Kidney capillary endothelial cell (primary cell): ENCODE measurements at places on chromosomes 5 and 9.

DNA sequence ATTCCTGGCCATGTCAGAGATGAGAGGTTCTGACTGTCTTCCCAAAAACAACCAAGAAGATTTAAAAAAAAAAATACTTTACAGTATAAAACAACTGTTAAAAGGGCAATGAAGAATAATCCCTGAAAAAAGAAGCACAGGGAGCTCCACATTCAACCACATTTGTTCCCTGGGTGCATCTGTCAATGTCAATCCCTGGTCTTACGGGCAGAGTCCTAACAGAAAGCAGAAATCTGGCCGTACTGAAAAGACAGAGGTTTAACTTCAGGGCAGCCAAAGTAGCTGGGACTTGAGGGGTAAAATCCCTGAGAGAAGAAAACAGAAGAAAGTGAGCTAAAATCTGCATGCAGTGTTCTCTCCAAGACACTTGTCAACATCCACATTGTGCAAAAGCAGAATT, 76.6 kb downstream of the RICTOR start:
- DNase-seq: no peak

DNA sequence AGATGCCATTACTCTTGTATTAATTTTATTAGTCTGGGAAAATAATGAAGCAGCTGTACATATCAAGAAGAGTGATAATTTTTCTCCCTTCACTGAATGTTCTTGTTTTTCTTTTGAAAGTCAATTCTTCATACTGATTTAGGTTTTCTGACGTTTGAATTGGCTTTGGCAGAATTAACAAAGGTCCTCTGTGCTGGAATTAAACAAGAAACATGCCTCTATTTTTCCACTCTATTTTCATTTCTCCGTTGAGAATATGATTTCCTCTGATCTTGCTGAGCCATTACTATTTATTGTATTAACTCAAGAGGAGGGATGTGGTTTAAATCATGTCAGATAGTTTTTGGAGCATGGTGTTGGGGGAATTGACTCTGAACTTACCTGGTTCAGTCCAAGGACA, 42.3 kb downstream of the ANKDD1B start:
- no peak for DNase-seq

DNA sequence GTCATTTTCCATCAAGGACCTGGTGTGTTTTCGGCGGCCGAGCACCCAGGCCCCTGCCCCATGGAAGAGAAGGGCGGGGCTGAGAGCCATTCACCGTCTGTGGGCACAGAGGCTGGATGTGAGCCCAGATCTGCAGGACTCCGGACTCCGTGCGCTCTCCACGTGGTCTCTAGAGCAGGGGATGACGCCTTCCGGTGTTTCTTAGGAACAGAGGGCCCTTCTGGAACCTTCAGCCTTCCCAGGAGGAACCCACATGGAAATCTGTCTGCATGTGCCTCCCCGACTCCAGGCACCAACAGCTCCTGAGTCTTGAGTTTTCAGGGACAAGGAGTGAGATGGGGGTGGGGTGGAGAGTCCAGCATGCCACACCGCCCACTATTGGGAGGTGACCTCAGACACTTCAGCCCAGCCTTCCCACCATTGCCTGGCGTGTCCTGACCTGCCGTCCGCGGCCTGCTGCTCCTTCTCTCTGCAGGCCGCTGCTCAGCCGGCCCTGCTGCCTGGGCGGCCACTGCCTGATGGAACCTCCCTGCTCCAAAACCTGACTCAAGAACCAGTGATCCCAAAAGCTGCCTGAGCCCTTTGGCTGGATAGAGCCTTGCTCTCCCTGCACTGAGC, 2.4 kb upstream of the RXRA start:
- no peak for DNase-seq

- peak; percentile 62 for DNase-seq
These were observed 102.8 kb upstream of the DAP start for GRCh38 chr5:10863763-10864383.

DNA sequence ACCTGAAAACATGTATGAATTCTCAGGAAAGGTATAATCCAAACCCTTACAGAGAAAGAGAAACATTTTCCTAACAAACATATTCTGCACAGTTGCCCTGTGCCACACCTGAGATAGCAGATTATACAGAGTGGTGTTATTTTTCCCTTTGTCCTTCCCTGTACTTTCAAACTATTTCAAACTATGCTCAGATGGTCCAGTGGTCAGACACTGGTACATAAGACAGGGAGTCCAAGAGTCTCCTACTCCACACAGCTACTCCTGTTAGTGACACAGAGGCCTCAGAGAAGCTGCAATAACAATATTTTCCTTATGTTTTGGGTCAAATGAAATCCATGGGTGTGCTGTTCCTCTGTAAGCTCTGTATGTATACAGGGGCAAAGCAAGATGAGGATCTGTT, 30.0 kb upstream of the SLC22A5 start:
- no peak for DNase-seq

GRCh38 chr9:120921661-120922181, 4.9 kb downstream of the TRAF1 start:
- no peak for DNase-seq

DNA sequence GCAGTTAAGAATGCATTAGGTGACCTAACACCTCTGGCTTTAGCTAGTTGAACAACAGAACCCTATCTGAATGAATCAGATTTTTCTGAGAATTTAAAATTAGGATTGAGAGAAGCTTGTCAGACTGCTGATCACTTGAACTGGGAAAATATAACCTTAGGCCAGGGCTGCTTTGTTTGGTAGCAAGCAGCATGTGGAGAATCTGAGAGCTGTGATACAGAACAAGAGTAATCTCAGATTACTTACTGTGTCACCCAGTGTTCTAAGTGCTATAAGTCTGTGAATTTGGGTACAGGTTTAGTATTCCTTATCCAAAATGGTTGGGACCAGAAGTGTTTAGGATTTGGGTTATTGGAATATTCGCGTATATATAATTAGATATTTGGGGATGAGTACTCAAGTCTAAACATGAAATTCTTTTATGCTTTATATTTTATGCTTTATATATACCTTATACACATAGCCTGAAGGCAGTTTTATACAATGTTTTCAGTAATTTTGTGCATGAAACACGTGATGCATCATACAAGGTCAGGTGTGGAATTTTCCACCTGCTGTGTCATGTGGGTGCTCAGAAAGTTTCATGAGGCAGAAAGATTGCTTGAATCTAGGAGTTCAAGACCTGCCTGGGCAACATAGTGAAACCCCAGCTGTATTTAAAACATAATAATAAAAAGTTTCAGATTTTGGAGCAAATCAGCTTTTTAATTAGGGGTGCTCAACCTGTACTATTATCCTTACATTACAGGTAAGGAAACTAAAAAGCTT, 8.3 kb upstream of the CHD1 start:
- DNase-seq: no peak

- no peak for DNase-seq
These were observed 25.4 kb upstream of the MYOT start for GRCh38 chr5:137842296-137842695.

- DNase-seq: no peak
These were observed 44.8 kb downstream of the PTPN3 start for GRCh38 chr9:109453210-109453842.

DNA sequence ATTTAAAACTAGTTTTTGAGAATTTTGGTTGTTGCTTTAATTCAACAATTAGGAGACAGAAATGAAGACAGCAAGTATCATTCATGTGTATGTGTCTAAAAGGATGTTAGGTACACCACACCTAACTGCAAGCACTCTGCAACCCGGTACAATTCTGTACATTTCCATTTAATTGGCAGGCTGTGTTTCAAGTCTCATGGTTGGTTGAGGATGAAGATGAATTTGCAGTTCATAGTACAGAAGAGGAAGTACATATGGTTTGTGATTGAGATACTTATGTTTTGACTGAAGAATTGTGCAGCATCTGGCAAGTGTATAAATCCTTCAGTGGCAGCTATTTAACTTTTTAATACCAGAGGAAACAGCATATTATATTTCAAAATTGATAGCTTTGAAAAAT, 628.7 kb upstream of the ZNF608 start:
- DNase-seq: no peak

DNA sequence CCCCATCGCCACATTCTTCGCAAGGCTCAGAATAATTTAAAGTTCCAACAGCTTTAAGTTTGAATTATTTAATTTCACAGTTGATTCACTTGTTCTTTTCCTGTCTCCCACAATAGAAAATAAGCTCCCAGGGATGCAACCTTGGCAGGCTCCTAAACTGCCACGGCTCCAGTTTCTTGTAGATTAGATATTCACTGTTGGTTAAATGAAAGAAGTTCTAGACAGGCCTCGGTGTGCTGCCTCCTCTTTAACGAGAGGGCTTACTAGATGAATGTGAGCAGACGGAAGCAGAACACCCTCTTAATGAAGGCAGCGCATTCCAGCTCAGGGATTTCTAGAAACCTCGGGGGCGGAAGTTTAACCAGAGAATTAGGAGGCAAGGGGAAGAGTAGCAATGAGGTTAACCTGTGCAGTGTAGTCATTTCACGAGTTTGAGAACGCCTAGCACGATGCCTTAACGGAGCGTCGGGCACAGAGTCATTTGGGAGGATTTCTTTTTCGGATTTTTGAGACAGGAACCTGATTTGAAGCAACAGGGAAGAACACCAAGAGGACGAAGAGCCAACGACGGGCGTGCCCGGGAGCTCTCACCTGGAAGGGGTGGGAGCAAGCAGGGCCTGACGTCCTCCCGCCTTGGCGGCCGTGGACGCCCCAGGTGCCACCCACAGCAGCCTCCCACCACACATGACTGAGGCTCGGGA, 637 bp upstream of the SMC5 start:
- DNase-seq: peak; percentile 18

GRCh38 chr5:91061946-91062562, 321.1 kb downstream of the ARRDC3 start:
- no peak for DNase-seq

- DNase-seq: no peak
These were observed 93.1 kb upstream of the NFIL3 start for GRCh38 chr9:91516777-91517176.

DNA sequence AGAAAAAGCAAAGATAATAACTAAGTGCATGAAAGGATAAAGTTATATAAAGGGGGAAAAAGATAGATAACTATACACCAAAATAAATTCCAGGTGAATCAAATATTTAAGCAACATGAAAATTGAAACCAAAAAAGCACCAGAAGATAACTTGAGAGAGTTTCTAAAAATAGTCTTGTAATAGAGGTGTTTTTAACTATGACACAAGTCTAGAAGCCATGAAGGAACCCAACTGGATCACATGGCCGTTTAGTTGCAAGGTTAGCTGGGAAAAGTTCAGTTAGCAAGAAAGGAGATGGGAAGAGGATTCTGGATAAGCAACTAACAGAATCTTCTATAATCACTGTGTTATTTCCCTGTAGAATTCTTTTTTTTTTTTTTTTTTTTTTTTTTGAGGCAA, 9.2 kb upstream of the RASA1 start:
- DNase-seq: no peak

DNA sequence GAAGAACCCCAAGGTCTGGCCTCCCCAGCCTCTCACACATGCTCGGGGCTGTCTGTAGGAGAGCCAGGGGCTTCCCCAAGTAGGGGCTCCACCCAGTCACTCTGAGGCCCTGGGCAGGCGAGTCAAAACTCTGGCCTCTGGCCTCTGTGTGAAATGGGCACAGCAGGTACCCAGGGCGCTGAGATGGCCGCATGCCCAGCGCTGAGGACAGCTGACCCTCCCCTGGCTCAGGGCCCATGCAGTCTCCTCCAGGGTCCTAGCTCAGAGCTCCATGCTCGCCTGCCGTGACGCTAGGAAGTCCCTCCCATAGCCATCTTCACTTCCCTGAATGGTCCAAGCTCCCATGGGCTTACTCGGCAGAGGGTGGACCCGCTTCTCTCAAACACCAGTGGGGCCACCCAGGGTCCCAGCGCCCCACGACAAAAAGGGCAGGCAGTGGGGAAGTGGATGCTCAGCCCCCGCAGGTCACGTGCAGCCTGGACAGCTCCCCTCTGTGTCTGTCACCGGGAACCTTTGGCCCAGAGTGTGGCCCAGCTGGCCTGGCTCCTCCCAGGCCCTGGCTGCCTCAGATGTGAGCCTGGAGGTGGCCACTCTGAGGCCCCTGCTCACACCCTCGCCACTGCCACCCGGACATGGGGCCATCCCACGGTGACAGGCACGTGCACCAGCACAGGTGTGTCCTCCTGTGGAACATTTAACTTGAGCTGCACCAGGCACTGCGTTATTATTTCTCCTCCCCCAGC, 12.2 kb upstream of the VAV2 start:
- no peak for DNase-seq

DNA sequence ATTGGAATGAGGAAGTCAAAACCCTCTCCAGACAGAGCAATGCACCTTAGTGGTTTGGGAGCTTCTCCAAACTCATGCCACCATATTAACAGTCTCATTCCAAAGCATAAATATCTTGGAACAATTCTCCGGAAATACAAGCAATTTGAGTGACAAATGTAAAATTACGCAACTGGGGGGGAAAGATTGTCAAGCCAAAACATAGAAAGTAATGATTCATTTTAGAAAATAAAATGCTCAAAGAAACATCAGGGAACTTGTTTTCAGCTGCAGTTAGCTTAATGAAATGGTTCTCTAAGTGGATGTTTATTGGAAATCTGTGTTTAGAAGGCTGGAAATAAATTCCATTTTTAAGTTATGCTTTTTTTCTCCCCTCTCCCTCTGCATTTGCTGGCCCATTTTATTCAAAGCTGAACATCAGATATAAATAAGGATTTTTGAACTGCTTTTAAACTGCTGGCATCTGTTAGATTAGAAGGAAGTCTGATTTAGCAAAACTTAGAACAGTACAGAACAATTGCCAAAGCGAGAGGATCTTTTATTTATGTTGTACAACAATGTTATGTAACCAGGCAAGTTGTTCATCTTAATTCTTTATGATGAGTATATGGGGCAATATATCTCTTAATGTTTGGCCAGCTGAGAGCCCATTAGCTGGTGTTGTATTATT, 551.9 kb downstream of the PRELID2 start:
- DNase-seq: no peak

DNA sequence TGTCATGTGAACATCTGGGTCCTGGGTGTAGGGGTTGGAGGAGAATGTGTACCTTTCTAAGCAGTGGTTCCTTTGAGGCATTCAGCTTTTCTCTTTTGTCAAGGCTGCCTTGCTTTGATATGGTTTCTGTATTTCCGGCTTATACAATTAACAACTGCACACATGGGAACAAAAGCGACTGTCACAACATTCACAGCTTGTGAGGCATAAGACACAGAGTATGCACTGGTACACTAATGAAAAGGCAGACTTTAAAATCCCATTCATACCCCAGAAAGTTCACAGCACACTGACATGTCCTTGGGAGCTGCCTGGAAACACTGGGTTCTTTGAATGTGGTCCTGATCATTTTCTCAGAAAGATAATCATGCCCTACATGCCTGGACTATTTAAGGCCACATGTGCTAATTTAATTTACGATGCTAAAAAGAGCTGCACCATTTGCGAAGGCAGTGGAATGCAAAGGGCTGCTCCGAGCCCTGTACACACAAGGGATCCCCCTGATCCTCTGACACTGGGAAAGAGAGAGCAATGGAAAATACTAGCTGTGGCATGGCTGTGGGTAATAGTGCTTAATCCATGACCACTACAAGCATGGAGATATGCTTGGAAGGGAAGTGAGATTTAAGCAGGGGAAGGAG, 131.8 kb downstream of the EFNA5 start:
- no peak for DNase-seq

- DNase-seq: no peak
These were observed 29.4 kb upstream of the GDNF start for GRCh38 chr5:37869216-37869615.
